GM10248 (cell line): ENCODE measurements at places on chromosomes 12 and 14.
A peak's percentile ranks its signal among the peaks of the same experiment; 100 is the strongest.

DNA sequence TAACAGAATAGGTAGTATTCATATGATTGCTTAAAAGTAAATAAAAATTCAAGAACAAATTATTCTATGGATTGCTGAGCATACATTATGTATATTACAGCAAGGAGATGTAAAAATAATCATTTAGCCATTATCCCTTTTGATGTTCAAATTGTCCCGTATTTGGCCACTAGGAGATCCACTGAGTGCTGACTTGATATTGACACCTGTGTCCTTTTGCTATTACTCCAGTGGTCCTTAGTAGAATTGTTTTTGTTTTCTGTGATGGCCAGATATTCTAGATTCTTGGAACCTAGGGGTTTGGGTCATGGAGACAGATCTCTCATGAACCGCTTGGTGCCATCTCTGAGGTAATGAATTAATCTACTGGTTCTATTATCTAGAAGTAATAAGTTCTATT, 16.8 kb downstream of the ERO1A start:
- no peak for DNase-seq

DNA sequence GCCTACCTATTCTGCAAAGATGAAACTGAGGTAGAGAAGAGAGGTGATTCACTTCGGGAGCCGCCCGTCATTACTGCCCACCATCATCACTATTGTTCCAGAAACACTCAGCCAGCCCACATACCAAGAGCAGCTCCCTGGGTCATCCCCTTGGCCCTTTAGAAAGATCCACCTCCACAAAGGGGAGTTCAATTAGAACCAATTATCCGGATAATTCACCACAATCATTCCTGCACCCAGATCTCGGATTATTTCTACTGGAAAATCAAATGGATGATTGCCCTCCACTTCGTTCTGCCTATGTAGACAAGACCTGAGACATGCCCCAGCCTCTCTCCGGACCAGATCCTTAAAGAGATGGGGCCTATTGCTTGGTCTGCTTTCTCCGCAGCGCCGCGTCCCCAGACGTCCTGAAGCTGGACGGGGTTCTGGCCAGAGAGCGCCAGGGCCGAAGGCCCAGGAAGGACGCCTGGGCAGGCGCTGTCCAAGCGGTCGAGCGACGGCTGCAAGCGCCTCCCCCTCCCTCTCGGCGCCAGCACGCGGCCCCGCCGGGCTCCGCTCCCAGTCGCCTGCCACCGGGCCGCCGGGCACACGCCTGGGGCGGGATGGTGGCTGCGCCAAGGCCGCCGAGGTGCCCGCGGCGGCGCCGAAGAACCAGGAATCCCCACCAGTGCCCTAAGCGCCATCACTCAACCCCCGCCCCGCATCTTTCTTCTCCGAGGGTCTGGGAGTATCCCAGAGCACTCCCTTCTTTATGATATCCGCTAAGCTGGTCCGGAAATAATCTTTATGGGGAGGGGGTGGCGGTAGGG, 1.3 kb upstream of the ASCL1 start:
- peak; percentile 9 for DNase-seq

DNA sequence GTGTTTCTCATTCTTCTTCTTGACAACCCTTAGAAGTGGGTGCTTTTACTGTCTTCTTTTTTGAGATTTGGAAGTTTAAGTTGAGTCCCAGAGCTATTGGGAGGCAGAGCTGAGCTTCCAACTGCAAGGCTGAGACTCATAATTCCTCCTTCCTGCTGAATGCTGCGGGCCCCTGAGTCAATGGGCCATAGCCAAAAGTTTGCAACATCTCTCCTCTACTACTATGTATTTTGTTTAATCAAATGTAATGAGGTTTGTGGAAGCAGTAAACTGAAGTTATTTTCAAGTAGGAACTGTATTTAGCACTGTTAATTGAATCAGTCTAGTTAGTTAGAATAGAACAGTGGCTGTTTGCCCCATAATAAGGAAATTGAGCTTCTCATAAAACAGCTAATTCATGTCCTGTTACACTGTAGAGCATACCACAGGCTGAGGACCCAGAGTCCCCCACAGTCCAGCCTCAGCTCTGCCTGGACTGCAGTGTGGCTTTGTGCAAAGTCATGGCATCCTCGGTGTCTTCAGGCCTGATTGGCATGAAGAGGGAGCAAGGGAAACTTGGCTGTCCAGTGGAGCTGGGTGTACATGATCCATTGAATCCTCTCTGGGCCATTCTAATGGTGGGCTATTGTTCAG, 631.7 kb downstream of the VRK1 start:
- no peak for DNase-seq

DNA sequence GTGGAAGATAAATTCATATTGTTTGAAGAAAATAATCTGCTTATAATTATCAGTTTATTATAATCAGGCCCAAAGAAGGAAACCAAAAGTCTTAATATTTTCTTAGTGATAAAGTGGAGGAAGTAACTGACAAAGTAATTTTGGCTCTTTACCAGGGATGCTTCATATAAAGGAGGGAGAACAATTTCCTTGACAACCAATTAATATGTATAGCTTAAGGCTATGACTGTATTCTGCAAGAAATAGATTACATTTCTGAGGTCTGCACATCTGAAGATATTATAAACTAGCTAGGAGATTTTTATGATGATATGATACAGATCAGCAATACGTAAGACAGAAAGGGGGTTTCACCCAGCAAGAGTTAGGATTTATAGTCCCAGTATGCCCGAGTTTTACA, 90.8 kb downstream of the BICD1 start:
- no peak for DNase-seq

DNA sequence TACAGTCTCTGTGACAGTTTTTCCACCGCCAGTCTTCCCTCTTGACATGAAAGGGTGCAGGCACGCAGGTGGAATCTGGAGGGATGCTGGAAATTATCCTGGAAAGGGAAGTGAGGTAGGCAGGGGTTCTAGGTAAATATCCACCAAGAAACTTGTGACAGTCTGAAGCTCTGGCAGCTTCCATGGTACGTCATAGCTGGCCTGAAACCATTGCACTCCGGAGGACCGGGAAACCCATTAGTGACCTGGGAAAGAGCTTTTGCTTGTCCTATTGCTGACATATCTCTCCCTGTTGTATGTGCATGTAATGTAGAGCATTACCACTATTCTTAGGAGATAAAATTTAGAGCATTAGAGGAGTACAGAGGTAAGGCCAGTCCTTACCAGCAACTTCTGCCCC, 275.9 kb downstream of the EGLN3 start:
- DNase-seq = no peak
